ENCODE measurements at places on chromosomes 3 and 15. TPM values are rescaled to one million over a fixed set of nuclear protein-coding genes. Genes with fewer than 3 reads are reported as not detected.
A peak's percentile ranks its signal among the peaks of the same experiment; 100 is the strongest.

Gene GOLGA6D
- total RNA-seq = 0.19 TPM

DNA sequence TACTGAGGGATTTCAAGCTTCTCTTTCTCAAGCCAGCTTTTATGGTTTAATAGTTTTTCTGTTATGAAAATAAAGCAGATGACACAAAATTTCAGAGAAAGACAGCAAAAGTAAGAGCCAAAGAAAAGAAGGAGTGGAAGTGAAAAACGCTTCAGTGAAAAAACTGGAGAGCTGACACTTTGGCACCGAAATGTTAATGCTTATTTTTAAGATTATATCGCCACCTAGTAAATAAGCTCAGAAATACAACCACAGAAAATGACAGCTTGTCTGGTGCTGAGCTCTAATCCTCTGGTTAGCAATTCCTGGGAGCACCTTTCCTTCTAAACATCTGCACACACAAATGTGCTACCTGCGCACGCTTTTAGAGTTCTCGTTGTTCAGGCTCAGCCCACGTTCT lies 101.6 kb downstream of the ZPLD1 start:
- no peak overlapping the region for H3K27ac ChIP-seq
- no peak for DNase-seq
- H3K4me1 ChIP-seq = no peaks in the 10 kb centered on the region
- peaks cover 7% of the 10 kb centered on the region for H3K27me3 ChIP-seq
- no peaks in the 10 kb centered on the region for H3K36me3 ChIP-seq

DNA sequence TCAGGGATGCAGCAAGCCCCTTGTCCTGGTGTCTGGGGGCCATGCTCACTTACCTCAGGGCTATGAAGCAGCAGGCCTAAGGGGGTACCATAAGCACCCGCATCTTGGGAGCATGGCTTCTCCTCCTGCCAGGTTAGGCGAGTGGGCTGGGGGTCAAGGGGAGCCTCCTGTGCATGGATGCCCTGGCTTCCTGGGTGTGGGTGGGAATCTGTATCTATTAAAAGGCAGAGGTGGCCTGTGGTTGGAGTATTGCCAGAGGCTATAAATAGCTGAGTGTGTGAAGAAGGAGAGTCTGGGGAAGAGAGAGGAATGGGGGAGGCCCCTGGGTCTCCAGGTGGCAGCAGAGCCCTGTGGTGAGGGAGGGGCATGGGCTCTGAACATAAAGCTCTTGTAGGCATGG lies 19.5 kb downstream of the ACVR2B start:
- H3K4me1 ChIP-seq = peaks cover 21% of the 10 kb centered on the region
- peaks cover 26% of the 10 kb centered on the region for H3K36me3 ChIP-seq
- no peak for DNase-seq
- peak overlapping the region; percentile 40 for H3K4me3 ChIP-seq

Gene ACP3
- 3.5 TPM for total RNA-seq

Gene ATP13A4
- total RNA-seq = 10.2 TPM

DNA sequence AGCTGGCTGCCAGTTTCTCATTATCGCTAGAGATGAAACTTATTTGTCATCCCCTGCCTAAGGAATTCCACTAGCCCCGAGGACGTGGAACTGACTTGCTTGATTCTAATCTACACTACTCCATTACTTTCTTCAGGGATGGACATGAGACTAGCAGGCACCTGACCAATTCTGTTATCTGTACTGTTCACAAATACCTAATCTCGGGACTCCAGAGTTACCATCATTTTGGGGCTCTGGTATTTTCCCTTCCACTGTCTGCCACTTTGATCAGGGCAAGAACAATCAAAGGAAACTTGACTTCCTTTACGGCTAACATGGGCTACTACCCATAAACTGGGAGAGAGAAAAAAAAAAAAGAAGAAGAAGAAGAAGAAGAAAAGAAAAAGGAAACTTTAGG lies 27.8 kb downstream of the BMF start:
- peak overlapping the region; percentile 89 for H3K27ac ChIP-seq
- peak overlapping the region; percentile 82 for H3K4me3 ChIP-seq
- peaks cover 7% of the 10 kb centered on the region for H3K27me3 ChIP-seq
- DNase-seq = no peak
- peaks cover 3% of the 10 kb centered on the region for H3K36me3 ChIP-seq
- peaks cover 59% of the 10 kb centered on the region for H3K4me1 ChIP-seq

DNA sequence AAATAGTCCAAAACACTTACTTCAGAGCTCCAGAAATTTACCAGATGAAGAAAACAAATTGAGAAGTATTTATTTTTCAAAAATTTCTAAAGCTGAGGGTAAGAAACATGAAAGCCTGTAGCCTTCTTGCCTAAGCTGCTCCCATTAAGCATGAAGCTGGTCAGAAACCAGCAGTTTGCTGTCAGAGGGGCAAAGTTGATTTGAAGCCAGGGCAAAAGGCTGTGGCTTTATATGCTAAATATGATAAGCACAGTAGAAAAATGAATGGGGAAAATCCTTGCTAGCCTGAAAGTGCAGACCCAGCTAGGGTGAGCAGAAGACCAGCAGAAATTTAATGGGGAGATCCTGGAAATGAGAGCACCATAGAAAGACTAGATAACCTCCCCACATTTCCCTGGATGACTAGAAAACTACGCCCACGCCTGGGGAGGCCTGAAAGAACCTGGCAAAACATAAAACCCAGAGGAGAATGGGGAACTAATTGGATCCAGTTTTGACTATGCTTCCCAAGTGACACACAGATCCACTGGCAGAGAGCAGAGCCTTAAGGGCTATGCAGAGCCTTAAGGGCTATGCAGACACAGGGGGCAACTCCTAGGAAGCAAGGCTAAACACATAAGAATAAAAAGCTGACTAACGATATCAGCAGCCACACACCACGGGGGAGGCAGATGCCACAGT lies 43.0 kb upstream of the HEG1 start:
- no peak for DNase-seq
- H3K27ac ChIP-seq = no peak overlapping the region
- H3K36me3 ChIP-seq = peaks cover 5% of the 10 kb centered on the region
- H3K4me1 ChIP-seq = peaks cover 6% of the 10 kb centered on the region
- H3K27me3 ChIP-seq = no peaks in the 10 kb centered on the region

GRCh38 chr15:29759596-29759995 lies 62.7 kb downstream of the TJP1 start:
- no peaks in the 10 kb centered on the region for H3K27me3 ChIP-seq
- H3K27ac ChIP-seq = no peak overlapping the region
- peaks cover 24% of the 10 kb centered on the region for H3K36me3 ChIP-seq
- peaks cover 21% of the 10 kb centered on the region for H3K4me1 ChIP-seq

DNA sequence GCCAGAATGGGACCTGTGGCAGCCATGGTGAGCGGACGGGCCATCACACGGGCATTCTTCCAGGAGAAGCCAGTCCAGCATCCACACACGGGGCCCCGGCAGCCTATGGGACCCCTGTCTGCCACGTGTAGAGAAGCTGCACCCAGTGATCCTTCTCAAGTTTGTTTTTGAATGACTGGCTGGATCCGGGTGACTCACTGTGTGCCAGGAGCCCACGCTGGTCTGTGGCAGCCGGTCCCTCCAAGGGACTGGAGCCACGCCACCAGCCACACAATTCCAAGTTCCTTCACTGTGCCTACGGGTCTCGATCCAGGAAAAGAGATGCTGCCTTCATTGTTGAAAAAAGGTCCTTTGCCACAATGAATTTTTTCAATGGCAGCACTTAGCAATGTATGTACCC lies 58.1 kb downstream of the ATP10A start:
- H3K4me1 ChIP-seq = peaks cover 5% of the 10 kb centered on the region
- H3K27ac ChIP-seq = no peak overlapping the region
- H3K27me3 ChIP-seq = peaks cover 3% of the 10 kb centered on the region
- DNase-seq = no peak

Gene KLHL18
- total RNA-seq = 29.1 TPM

Gene SEMA3G
- total RNA-seq = 0.77 TPM

Gene GOLGA6A
- not detected for total RNA-seq

- peaks cover 12% of the 10 kb centered on the region for H3K36me3 ChIP-seq
- peaks cover 16% of the 10 kb centered on the region for H3K4me1 ChIP-seq
- DNase-seq = no peak
- H3K27me3 ChIP-seq = peaks cover 24% of the 10 kb centered on the region
These were observed 159.8 kb upstream of the CTDSPL start for GRCh38 chr3:37701734-37702433.

DNA sequence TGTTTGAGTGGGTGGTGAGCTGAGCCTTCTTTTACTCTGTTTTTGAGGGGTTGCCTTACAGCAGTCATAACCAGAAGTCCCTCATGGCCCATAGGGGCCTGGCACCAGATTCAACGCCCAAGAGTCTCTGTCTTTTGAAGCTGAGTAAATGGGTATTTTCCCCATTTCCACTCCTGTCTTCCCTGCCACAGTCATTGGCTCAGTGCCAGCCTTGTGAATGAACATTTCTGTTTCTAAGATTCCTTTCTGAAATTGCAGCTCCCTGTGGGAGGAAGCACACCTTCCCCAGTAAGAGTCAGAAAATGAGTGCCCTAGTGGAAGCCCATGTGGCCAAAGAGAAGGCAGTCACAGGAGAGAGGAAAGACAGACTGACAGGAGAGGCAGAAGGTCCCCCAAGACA lies 43.7 kb upstream of the POLR2M start:
- H3K4me3 ChIP-seq = no peak overlapping the region
- H3K4me1 ChIP-seq = peaks cover 31% of the 10 kb centered on the region
- no peak for DNase-seq

Gene GNAT1
- not detected for total RNA-seq

GRCh38 chr15:74817370-74817737 lies 4.7 kb downstream of the LMAN1L start:
- H3K4me1 ChIP-seq = peaks cover 9% of the 10 kb centered on the region
- H3K4me3 ChIP-seq = peak overlapping the region; percentile 76
- H3K27ac ChIP-seq = peak overlapping the region; percentile 79
- no peaks in the 10 kb centered on the region for H3K36me3 ChIP-seq

- no peak overlapping the region for H3K27ac ChIP-seq
- no peak overlapping the region for H3K4me3 ChIP-seq
- H3K27me3 ChIP-seq = no peaks in the 10 kb centered on the region
- H3K4me1 ChIP-seq = no peaks in the 10 kb centered on the region
These were observed 305.7 kb downstream of the RYR3 start for GRCh38 chr15:33616475-33616874.

GRCh38 chr3:137134431-137134830 lies 176.6 kb downstream of the IL20RB start:
- H3K27me3 ChIP-seq = peaks cover 9% of the 10 kb centered on the region
- no peak overlapping the region for H3K4me3 ChIP-seq
- H3K36me3 ChIP-seq = no peaks in the 10 kb centered on the region
- H3K27ac ChIP-seq = no peak overlapping the region
- H3K4me1 ChIP-seq = no peaks in the 10 kb centered on the region

- no peaks in the 10 kb centered on the region for H3K36me3 ChIP-seq
- H3K4me1 ChIP-seq = no peaks in the 10 kb centered on the region
- H3K27ac ChIP-seq = no peak overlapping the region
These were observed 317.5 kb upstream of the CNTN6 start for GRCh38 chr3:775178-775880.

Measured in type B pancreatic cell (in vitro differentiated cells).